ENCODE measurements at places on chromosomes 5 and 9. TPM values are rescaled to one million over a fixed set of nuclear protein-coding genes. Genes with fewer than 3 reads are reported as not detected.

Gene NRARP
- total RNA-seq: 0.25 TPM

DNA sequence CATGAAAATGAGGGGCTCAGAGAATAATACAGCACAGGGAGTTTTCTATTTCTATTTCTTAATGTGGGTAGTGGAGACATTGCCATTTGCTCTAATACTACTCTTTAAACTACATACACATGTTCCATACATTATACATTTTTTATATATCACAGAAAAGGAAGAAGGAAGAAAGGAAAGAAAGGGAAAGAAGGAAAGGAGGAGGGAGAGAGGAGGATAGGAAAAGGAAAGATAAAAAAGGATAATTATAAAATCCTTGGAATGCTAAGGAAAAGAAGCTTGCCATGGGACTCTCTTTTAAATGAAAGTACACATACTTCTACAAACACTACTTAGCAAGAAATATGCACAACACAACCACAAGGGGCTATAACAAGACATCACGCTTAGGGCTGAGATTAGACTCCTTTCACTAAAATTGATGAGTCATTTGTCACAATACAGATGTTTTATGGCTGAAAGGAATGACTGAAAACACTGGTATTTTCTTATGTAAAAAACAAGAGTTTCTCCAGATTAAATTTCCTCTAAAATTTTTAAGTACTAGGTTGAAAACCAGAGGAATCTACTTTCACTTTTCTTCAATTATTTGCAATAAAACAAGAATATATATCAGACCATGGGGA lies 219.8 kb downstream of the ARL15 start:
- no peaks in the 10 kb centered on the region for H3K4me1 ChIP-seq
- H3K36me3 ChIP-seq: no peaks in the 10 kb centered on the region
- no peak overlapping the region for H3K4me3 ChIP-seq
- DNase-seq: no peak
- H3K27me3 ChIP-seq: no peaks in the 10 kb centered on the region
- H3K27ac ChIP-seq: no peak overlapping the region

DNA sequence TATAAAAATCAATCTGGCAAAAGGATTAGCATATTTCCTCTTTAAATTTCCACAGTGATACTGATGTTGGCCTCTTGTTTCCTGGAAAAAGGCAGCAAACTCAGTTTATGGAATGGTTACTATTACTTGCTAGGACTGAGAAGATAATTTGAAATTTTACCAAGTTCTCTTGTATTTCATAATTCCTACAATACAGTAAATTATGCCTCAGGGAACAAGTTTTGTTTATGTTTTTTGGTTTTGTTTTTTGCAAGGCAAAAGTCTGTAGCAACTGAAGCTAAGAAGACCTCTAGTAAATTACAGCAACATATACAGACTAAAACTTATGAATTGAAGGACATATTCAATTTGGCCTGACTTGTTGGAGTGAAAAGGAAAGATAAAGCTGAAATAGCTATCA lies 30.2 kb upstream of the SLCO6A1 start:
- no peaks in the 10 kb centered on the region for H3K36me3 ChIP-seq
- no peak overlapping the region for H3K27ac ChIP-seq
- no peaks in the 10 kb centered on the region for H3K27me3 ChIP-seq
- DNase-seq: no peak

GRCh38 chr5:122089096-122090013 lies 11.3 kb upstream of the LOX start:
- no peak overlapping the region for H3K27ac ChIP-seq
- H3K36me3 ChIP-seq: no peaks in the 10 kb centered on the region
- H3K27me3 ChIP-seq: no peaks in the 10 kb centered on the region
- H3K4me3 ChIP-seq: no peak overlapping the region
- no peak for DNase-seq

Gene CFAP157
- total RNA-seq: 0.25 TPM

Gene IFNA6
- not detected for total RNA-seq

DNA sequence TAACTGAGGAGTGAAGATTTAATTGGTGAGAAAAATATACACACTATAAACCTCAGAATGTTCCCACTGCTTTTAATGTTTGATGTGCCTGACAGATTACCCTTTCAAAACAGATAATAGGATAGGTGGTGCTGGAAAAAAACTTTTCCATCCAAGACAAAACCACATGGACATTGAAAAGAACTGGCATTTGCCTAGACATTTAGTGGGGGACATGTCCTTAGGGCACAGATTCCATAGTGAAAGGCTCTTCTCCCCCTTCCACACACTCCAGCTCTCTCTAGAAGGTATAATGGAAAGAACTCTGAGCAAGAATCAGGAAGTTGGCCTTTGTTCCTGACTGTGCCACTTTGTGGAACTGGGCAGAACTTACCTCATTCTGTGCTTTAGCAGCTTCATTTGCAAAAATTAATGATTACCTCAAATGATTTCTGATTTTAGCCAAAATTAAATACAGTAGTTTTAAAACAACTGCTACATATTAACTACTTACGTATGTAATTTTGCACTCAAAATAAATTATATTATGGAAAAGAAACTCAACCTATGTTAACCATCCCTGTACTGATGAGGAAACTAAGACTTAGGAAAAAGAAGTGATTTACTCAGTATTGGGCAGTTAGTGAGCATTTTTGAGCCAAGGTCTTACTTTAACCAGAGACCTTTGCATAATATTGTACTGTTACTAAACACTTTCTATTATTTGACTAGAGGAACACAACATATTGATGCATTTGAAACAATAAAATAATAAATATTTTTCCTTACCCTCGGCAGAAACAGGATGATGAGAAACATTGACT lies 43.3 kb downstream of the TMC1 start:
- no peak overlapping the region for H3K27ac ChIP-seq
- no peaks in the 10 kb centered on the region for H3K4me1 ChIP-seq
- no peaks in the 10 kb centered on the region for H3K27me3 ChIP-seq
- no peaks in the 10 kb centered on the region for H3K36me3 ChIP-seq
- no peak overlapping the region for H3K4me3 ChIP-seq

Gene SV2C
- total RNA-seq: not detected

All from CD4-positive, alpha-beta memory T cell (primary cell).